ENCODE measurements at places on chromosomes 3 and 15. TPM values are rescaled to one million over a fixed set of nuclear protein-coding genes. Genes with fewer than 3 reads are reported as not detected.

The CMTM8 gene
- 9.0 TPM for total RNA-seq

The IL17RB gene
- total RNA-seq: 5.6 TPM

The SIDT1 gene
- 0.22 TPM for total RNA-seq

The SLITRK3 gene
- 4.4 TPM for total RNA-seq

The LHFPL4 gene
- total RNA-seq: 18.9 TPM

The LAMB2 gene
- 118 TPM for total RNA-seq

The IDH2 gene
- 53.3 TPM for total RNA-seq

The CACNA1D gene
- total RNA-seq: 3.6 TPM

The SOX2 gene
- 245 TPM for total RNA-seq

The TUSC7 gene
- total RNA-seq: not detected

The TMCO5A gene
- not detected for total RNA-seq

The CCR8 gene
- total RNA-seq: not detected

The DLEC1 gene
- total RNA-seq: 0.81 TPM

The TRIM71 gene
- total RNA-seq: 238 TPM

The TIMP4 gene
- 4.8 TPM for total RNA-seq

The POLR2H gene
- 118 TPM for total RNA-seq

The PGBD4 gene
- total RNA-seq: 1.1 TPM

The MAGEF1 gene
- total RNA-seq: 59.1 TPM

The PAK6 gene
- 8.7 TPM for total RNA-seq

The GALNT15 gene
- total RNA-seq: 0.18 TPM

The CLDN18 gene
- total RNA-seq: 0.16 TPM

The CNTN4 gene
- not detected for total RNA-seq

The SIN3A gene
- total RNA-seq: 107 TPM

The ARPP21 gene
- not detected for total RNA-seq

The GOLGA8R gene
- 0.50 TPM for total RNA-seq

The CPN2 gene
- 0.09 TPM for total RNA-seq

The GREM1 gene
- 0.71 TPM for total RNA-seq

The PLSCR5 gene
- not detected for total RNA-seq

The LRRIQ4 gene
- 0.09 TPM for total RNA-seq

The LRRN1 gene
- total RNA-seq: 121 TPM

The CFAP92 gene
- 2.6 TPM for total RNA-seq

The EPHB3 gene
- total RNA-seq: 6.3 TPM

The RETNLB gene
- total RNA-seq: not detected

The ST8SIA2 gene
- 2.9 TPM for total RNA-seq

The NRG4 gene
- 0.18 TPM for total RNA-seq

The ACOX2 gene
- 1.1 TPM for total RNA-seq

The MLF1 gene
- 31.9 TPM for total RNA-seq

The ARRDC4 gene
- 14.0 TPM for total RNA-seq

The NR1I2 gene
- 2.8 TPM for total RNA-seq

The ZIC1 gene
- total RNA-seq: 30.3 TPM

The GUCA1C gene
- total RNA-seq: not detected

The UNC45A gene
- total RNA-seq: 102 TPM

The PLIN1 gene
- total RNA-seq: 0.70 TPM

The MUC20 gene
- total RNA-seq: 0.57 TPM

The SEMA6D gene
- 2.0 TPM for total RNA-seq

The ROPN1 gene
- total RNA-seq: not detected

The TMEM207 gene
- total RNA-seq: not detected

The CLSTN2 gene
- 0.32 TPM for total RNA-seq
